ENCODE measurements at places on chromosomes 16 and 17.

- no peak for DNase-seq
Observed at GRCh38 chr16:2145843-2146242, 2.6 kb upstream of the RAB26 start.

DNA sequence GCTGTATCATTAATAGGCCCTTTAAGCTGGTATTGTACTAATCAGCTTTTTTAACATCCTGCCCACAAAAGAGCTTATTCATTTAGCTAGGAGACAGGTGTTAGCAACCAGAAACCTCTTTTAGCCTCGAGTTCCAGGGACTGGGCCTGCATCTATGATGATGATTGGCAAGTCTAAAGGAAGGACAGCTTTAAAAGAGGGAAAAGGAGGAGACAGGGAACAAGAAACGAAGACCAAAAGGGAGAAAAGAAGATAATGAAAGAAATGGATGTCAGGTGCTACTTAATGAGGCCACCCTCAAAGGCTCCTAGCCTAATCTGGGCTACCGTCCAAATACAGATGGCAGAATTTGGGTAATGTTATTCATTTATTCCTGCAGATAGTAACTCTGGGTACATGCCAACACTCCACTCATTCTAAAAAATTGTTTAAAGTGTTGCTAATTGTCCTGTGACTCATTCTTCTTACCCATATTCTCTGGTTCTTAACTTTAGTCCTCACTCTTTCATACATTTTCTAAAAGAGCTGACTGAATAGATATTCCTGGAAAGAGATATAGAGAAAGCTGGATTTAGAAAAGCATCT lies 18.7 kb upstream of the RFFL start:
- DNase-seq, result no peak

DNA sequence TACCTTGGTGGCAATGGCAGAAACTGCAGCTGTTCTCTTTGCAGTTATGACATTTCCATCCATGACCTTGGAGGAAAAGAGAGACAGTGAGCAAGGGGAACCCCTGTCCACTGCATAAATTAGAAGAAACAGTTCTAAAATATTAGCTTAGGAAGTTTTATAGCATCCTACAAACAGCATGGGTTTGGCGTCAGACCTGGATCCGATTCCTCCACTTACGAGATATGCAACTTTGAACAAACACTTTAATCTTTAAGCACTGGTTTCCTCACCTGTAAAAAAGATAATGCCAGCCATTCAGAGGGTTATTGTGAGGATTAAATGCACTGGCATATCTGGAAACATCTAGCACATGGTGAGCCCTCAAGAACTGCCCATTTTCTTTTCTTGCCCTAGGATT lies 2.6 kb downstream of the CRYM start:
- no peak for DNase-seq

- no peak for DNase-seq
Observed at GRCh38 chr17:1783834-1784611, 22.2 kb downstream of the SERPINF1 start.

GRCh38 chr17:74599023-74599399 lies 6.9 kb upstream of the CD300LD start:
- DNase-seq, result no peak
